D721Med (cell line): ENCODE measurements at places on chromosomes 7 and 10.

- DNase-seq, result no peak
These were observed 58.9 kb upstream of the FAM20C start for GRCh38 chr7:133470-133869.

DNA sequence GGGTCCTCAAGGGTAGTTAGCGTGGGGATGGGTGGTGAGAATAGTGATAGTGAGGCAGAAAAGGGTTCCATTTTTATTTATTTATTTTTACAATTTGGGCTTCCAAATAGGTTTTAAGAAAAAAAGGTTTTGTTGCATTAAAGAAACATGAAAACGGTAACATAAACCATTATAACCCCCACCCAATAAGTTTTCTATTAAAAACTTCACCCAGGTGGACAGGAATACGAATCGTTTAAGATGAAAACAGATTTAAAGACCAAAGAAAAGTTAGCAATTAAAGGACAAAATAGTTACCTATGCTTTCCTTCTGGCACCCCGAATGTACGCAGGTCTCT, 78.7 kb downstream of the ZFAND4 start:
- no peak for DNase-seq

DNA sequence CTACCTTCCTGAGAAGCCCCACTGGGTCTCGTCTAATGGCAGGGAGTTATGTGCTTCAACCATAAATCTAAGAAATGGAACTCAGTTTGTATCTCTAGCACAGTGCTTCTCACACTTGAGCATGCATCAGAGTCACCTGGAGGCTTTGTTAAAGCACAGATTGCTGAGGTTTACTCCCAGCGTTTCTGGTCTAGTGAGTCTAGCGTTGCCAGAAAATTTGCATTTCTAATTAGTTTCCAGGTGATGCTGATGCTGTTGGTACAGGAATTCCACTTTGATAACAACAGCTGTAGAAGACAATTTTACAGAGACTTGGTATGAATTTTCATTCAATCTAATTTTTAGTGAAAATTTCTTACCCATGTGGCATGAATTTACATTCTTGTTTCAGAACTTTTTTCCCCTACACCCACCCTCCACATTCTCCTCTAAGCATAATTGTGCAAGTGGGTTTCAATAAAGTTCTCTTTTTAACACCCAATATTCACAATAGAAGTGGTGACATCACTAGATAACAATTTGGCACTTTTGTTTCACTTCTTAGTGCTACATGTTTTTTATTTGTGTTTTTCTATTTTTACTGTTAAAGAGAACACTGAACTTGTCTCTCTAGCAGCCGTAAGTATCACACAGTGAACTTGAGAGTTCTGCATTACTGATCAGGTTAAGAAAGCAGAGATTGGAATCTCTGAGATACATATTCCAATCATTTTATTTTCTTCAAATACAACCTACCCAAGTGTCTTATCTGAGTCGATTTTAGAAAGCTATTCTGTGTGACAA, 48.4 kb upstream of the BET1 start:
- no peak for DNase-seq

- DNase-seq, result no peak
These were observed 105.6 kb downstream of the NSUN6 start for GRCh38 chr10:18545621-18546305.

DNA sequence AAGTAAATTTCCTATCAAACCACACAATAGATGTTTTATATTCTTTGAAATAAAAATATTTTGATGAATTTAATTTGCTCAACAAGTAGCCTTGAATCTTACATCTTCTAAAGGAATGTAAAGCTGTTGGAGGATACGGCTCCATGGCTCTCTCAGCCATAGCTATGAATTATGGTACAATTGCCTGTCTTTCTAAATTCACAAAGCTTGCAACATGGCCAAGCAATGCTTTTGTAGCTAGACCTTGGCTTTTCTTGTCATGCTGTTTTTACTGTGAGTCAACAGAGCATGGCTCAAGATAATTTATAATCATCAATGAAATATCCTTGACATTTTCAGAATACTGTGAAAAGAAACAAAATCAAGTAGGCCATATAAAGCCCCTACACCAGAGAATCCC, 286.7 kb downstream of the CACNA2D1 start:
- DNase-seq, result no peak

DNA sequence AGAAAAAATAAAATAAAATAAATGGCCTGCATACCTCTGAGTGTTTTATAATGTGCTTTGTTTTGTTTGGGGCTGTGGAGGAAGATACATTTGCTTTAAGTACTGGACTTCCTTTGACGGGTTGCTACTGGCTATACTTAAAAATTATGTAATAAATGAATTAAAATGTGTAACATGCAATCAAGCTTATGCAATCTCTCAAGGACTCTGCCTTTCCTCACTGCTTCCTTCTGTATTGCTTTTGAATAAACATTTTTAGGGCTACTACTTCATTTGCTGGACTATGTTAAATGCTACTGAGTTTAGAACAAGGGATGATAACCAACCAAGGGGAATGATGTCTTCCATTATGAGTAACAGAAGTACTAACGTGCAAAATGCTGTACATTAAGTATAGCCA, 91.6 kb downstream of the ETV1 start:
- no peak for DNase-seq

DNA sequence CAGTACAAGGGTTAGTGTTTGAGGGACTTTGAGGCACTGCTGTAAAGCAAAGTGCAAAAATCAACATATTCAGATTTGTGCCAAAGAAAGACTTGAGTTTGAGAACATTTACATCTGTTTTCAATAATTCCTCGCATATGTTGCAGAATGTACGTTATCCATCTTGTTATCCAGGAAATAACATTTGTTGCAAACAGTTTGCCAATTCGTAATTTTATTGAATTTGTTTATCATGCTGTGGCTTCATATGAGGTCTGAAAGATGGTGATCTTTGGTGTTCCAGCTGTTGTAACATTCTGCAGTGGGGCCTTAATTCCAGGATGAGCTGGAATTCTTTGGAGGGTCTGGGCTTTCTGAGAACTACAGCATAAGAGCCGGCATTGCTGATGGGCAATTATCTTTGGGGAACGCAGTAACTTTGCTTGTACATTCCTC, 396.2 kb downstream of the LRMDA start:
- DNase-seq, result no peak

DNA sequence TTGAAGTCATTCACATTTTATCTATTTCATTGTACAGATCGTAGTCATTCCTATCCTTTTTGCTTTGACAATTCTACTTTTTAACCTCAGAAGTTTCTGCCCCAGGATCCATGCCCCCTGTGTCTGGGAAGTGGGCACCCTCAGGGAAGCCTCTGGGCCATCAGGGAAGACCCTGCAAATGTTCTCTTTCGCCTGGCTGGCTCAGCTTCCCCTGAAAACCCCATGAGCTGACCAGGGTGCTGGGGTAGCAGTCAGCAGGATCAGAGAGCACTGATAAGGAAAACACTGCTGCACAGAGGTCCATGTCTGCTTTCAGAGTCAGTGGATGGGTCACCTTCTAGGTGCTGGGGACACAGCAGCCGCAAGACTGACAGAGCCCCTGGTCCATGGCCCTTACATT, 23.8 kb downstream of the CUZD1 start:
- no peak for DNase-seq

- DNase-seq, result no peak
These were observed 67.8 kb upstream of the CYTH3 start for GRCh38 chr7:6340241-6340640.
